ENCODE measurements at places on chromosomes 16 and 17.

- DNase-seq, result no peak
These were observed 6.6 kb downstream of the C1QTNF8 start for GRCh38 chr16:1089439-1089821.

DNA sequence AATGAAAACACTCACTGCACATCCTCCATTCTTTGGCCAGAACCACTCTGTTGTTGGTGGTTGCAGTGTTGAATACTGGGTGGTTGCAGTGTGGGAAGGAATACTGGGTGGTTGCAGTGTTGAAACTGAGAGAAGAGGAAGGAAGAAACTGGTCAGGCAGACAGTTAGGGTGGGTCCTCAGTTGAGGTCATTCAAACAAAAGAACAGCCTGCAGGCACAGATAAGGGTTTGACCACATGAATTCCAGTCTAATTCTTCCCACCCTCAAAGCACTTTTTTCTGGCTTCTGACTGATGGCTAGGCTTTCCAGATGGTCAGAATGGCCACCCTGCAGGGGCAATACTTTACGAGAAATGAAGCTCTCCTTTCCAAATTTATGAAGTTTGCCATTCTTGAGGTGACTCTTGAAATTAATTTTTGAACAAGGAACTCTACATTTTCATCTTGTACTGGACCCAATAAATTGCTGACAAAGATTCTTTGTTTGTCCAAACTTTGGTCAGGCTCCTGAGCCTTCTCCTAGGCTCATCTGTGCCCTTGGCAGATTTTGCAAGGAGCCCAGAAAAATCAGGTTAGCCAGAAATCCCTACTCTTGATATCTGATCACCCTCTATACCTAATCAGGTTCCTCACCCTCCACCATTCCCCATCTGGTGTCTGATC lies 596.6 kb upstream of the CDH5 start:
- no peak for DNase-seq

DNA sequence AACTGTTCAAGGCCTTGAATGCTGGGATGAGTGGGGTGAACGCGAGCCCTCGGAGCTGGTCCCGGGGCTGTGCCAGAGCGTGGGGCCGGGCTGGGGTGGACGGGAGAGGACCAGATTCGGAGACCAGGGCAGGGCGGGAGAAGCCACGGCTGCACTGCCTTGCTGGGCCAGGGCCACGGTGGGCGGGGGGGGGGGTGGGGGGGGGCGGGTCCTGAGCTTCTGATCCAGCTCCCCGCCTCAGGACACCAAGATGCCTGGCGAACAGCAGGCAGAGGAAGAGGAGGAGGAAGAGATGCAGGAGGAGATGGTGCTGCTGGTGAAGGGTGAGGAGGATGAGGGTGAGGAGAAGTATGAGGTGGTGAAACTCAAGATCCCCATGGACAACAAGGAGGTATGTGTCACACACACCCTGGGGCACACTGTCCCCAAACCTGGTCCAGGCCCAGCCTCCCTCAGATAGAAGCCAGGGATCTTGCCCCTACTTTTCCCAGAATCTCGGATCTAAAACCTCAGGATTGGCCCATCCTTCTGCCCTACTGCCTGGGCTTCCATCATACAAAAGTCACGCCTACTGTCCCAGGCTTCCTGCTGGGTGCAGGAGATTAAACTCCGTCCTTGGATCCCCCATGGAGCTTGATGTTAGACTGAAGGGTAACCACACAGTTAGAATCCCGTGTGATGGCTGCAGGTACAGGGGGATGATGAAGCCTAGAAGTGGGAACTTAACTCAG lies 563 bp downstream of the ZNF771 start:
- no peak for DNase-seq

DNA sequence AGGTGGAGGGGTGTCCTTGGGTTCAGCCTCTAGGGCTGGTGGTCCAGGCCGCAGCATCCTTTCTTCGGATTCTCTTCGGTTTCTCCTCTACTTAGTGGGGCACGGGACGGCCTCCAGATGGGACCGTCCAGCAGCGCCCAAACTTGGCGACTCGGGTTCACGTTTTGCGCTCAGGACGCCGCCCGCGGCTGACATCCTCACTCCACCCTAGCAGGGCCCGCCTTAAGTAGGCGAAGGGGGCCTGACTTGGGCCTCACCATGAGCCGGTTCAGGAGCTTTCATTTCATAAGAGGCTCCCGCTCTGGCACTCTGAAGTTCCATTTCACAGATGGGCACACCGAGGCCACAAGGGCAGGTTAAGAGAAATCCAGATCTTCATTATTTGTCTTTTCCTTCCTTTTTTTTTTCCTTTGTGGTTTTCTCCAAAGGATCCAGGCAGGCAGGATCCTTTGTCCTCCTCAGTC lies 141.2 kb downstream of the SEC14L1 start:
- no peak for DNase-seq

- DNase-seq, result no peak
These were observed 2.1 kb upstream of the LYRM9 start for GRCh38 chr17:27895123-27895895.

GRCh38 chr17:60606036-60606435 lies 6.0 kb downstream of the PPM1D start:
- DNase-seq, result no peak

Data from bone marrow (tissue), 2 donors.